GOT3 (cell line): ENCODE measurements at places on chromosomes 11 and 22.

GRCh38 chr22:42930810-42931420, 73.8 kb upstream of the ARFGAP3 start:
- no peak for DNase-seq

GRCh38 chr11:44574610-44575287, 9.3 kb downstream of the CD82 start:
- DNase-seq: no peak

- DNase-seq: no peak
These were observed 304.8 kb upstream of the SORL1-AS1 start for GRCh38 chr11:121757480-121758125.

DNA sequence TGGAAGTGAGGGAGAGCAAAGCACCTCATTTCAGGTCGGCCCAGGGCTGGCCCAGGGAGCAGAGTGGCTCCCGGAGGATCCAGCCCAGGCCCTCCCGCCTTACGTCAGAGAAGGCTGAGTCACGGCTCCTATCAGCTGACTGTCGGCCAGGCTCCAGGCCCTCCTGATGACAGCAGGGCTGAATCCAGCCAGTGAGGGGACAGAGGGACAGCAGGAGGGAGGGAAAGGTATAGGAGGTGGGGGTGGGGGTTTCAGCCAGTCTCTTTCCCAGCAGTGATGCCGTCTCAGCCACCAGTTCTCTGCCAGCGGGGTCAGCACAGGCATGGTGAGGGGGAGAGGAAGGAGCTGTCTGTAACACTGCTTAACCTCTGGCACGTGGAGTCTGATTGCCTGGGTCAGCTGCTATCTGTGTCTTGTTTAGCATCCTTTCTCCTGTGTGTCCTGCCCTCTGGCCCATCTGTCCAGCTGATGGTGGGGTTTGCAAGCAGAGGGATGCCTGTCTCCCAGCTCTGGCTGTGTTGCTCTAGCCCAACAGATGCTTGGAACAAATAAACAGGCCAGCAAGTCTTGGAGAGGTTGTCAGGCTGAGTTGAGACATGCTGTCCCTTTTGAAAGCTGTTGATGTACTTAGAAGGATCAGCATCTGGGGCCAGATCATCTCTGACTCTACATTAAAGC, 74.0 kb downstream of the ADAMTS15 start:
- DNase-seq: peak; percentile 0

- no peak for DNase-seq
These were observed 118.8 kb downstream of the NXPE2 start for GRCh38 chr11:114796954-114797721.

GRCh38 chr11:59776210-59777066, 21.3 kb downstream of the STX3 start:
- no peak for DNase-seq

DNA sequence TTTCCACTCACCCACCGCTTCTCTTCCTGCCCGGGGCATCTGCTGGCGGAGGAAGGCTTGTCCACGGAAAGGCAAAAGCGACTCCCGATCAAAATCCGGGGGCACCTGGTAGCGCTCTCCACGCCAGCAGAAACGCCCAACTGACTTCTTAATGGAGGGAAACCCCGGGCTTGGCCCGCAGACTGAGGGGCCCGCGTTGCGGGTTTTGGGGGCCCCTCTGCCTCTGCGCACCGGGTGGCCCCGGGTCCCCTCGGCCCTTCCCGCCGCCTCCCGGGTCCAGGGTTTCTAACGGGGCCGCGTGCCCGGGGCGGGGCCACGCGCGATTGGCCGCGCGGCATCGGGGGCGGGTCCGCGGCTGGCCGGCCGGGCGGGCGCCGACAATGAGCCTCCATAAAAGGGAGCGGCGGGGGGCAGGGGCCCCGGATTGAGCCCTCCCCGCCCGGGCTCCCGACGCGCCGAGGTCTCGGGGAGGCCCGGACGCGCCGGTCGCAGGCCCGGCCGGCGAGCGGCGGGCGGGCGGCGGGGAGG, at the start of gene SPINDOC:
SPINDOC (plus strand) TSS at position 422 of the 528 bp plus-strand sequence. CDS start 231 bp downstream, outside the sequence.
- DNase-seq: peak; percentile 38

DNA sequence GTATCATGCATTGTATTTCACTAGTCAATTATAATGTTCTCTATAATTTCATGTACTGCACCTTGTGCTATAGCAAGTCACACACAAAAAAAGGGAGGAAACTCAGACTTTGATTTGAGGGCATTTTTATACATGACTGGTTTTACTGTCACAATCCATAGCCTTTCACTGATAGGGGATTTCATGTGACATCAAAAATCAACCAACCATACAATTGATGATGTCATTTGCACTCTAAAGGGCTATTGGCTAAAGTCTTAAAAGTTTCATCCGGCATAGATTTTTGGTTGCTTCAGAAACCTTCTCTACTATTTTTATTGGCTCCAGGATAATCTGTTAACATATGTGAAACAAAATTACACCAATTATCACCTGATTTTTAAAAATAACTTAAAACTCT, 237.8 kb downstream of the DCDC1 start:
- DNase-seq: no peak

DNA sequence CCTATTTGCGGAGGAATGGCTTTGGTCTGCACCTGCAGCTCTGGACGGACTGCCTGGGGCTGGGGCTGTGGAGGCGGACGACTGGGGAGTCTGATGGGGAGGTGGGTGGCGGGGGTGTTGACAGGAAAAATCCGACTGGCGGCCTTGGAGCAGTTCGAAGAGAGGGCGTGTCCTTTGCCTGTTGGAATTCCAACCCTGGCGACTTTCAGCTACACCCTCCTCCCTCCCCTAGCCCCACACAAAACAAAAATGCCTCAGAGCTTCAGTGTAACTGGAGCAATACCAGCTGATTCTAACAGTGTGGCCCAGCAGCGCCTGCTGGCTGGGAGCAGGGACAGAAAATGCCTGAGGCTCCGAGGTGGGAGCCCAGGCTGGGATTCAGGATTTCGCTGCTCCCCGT, 85.4 kb downstream of the ATXN10 start:
- no peak for DNase-seq

DNA sequence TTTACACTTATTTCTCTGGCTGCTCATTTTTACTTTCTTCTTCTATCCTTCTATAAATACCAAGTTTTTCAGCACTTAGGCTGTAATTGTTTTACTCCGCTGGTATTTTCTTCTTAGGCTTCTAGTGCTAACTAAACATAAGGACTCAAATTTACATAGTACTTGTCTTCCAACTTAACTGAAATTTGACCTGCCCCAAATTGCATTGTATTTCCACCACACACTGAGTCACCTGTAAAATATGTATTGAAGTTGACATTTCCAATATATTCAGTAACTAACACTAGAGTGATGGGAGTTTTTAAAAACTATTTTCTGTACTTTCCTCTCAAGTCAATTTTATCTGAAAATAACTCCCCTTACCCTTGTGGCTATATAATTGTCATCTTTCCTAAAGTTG, 1794.1 kb upstream of the RAG2 start:
- no peak for DNase-seq

DNA sequence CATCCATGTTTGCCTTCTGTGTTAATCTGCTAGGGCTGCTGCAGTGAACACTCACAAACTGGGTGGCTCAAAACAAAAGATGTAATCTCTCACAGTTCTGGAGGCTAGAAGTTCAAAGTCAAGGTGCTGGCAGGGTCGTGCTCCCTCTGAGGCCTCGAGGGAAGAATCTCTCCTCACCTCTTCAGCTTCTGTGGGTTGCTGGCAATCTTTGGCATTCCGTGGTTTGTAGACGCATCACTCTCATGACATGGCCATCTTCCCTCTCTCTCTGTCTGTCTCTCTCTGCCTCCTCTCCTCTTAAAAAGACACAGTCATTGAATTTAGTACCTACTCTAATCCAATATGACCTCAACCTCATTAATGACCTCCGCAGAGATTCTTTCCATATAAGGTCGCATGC, 78.8 kb downstream of the TSPAN18 start:
- DNase-seq: no peak

DNA sequence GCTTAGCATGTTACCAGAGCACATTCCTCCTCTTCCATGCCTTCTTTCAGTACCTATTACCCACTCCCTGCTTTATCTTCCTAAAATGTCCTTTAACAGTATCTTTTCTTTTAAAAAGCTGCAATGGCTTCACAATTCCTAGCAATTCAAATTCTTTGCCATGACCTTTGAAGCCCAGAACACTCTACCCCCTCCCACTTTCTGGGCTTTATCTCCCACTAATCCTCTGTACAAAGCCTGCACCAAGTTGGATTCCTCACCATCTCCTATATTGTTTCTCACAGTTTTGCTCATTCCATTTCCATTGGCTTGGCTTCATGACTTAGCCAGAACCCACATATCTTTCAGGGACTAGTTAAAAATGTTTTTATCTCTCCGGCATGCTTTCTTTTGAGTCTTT, 80.9 kb downstream of the FAM76B start:
- no peak for DNase-seq

- no peak for DNase-seq
These were observed 744.7 kb upstream of the CCDC179 start for GRCh38 chr11:23604966-23605365.

GRCh38 chr11:85857098-85857497, 1.9 kb downstream of the CCDC83 start:
- no peak for DNase-seq

- DNase-seq: no peak
These were observed 13.6 kb upstream of the RAB3IL1 start for GRCh38 chr11:61930933-61931332.

DNA sequence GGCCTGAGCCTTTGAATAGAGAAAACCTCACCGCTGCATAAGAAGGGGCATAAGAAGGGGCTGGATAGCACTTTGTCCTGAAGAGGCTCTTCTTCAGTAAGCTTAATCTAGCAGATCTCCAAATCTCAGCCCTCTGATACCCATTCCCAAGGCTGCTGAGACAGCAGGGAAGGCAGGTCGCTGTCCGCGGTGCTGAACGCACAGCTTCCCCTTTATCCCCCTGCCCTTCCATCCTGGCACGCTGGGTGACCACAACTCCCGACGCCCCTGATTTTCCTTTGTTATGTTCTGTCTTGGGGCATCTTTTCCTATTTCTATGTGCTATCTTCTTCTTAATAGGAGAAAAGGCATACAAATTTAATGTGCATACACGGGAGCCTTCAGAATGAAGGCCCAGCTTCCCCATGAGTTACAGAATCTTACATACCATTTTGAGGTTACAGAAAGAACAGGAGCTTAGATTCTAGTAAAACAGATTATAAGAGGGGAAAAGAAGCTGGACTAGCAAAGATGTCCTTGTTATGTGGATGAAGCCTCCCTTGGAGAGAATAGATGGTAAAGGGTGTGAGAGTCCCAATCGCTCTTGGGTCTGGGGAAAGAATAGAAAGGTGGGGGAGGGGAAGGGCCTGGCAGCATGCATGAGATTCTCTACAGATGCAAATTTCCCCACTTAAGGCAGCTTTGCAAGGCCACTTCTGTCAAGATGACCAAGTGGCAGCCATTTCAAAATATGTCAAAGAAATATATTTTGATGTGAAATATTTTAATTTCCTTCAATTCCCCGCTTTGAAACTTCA, 5.7 kb upstream of the SULT4A1 start:
- DNase-seq: no peak

DNA sequence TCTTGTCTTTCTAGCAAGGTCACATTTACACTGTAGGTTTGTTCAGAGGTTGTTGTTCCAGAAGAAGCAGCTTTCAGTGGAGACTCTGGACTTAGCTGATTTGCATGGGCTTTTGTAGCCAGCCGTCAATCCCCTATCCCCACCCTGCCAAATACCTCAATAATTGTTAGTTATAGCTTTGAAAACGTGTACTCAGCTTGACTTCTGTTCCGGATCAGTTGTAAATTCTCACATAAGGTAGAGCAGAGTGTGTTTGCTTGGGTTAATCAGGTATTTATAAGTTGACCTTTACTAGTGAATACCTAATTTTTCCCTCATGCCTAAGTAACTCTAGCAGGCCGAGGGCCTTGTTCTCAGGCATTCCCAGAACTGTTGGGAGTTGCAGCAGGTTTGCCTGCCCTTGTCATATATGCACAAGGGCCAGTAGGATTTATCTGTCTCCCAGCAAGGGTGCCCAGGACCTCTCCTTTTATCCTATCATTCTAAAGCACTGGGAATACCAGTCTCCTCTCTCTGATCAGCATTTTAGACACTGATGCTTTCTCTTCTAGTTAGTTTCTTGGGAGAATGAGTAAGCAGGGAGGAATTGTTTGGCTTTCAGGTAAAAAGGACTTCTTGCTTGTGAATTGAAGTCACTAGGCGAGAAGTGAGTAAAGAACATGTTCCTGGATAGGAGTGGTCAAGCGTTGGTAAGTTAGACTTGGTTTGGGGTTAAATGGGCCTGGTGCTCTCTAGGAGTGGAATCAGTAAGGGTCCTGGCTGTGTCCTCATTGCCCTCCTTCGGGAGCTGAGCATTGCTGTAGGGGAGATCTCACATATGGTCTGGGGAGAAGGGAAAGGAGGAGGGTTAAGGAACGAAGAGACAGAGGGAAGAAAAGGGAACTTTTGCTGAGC, 22.1 kb downstream of the STIM1 start:
- no peak for DNase-seq

DNA sequence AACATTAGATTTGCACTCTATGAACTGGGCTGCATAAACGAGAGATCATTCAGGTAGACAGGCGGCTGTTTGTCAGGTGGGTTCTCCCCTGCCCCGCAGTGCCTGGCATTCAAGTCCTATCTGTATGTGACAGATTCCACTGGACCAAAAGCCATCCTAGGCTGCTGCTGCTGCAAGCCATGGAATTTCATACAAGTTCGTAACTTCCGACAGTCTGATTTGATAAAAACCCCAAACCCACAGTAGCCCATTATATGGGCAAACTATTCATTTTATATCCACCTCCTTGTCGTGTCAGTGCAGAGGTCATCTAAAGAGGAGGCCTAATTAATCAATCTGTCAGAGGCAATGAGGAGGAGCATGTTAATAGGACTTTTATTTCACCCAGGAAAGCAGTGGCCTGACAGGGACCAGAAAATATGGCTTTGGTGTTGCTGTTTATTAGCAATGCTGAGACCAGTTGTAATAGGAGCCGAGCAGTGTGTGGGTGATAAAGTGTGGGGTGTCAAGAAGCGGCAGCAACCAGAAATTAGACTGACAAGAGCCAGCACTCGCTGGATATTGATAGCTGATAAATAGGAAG, 124.2 kb downstream of the ARL14EP start:
- DNase-seq: no peak

GRCh38 chr11:77071671-77072605, 5.2 kb downstream of the CAPN5 start:
- DNase-seq: no peak
